ENCODE measurements at places on chromosomes 13 and 19.

- DNase-seq: no peak
Measured at GRCh38 chr13:33081666-33082065, 65.4 kb downstream of the KL start.

DNA sequence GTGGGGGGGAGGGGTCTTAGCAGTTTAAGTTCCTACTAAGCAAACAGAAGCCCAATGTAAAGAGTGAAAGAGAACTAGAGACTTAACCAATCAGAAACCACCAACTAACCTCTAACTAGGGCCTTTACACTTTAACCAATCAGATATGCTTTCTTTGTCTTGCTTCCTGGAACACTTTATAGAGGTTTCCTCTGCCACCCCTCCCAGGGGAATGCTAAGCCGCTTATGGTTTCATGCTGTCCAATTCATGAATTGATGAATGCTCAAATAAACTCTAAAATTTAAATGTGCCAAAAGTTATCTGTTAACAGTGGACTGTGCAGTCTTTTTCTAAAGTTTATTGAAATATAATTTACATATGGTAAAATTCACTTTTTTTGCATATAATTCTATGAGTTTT, 33.9 kb upstream of the LATS2 start:
- no peak for DNase-seq

GRCh38 chr13:99809926-99810325, 161.6 kb downstream of the ZIC5 start:
- no peak for DNase-seq

DNA sequence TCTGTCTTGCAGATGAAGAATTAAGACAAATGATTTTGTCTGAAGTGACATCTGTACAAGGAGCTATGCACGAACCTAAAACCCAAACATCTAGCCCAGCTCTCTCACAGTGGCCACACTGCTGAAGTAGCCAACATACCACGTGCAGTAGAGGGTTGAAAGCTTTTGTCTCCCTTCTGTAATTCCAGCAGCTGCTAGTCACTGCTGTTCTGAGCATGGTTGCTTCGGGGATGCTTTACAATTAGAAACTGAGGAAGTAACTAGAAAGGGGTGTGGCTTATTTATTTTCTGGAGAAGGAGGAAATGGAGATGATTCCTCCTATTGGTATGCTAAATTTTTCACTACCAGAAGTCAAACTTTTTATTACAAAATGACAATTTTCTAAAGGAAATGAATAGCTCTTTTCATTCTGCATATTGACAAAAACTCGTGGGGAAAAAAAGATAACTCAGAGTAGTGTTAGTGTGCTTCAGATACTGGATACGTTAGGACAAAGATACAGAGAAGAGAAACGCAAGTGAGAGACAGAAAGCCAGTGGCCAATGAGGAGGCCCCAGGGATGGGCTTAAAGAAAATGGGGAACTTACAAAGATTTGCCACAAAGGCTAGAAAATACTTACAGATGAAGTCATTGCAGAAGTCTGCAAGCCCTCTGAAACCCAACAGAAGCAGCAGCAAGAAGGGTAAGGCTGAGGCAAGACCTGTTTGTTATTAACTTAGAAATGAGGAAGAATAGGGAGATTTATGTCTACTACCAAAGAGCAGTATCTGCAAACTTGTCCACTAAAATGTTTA, 192.7 kb upstream of the MIR17HG start:
- DNase-seq: no peak

- DNase-seq: no peak
Measured at GRCh38 chr19:35054626-35055025, 13.1 kb downstream of the HPN start.

DNA sequence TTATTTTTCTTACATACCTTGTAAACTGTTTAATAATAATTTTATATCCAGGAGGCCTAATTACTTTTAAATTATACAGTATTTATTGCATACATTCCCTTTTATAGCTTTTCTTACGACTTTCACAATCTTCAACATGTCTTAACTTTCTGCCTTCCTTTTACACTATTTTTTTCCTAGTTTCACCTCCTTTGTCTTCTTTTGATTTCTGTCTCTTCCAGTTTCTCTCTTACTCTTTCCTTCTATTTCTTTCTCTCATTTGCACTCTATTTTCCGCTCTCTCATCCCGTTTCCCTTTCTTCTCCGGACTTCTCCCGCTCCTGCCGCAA, 11.5 kb downstream of the ZNF552 start:
- no peak for DNase-seq

DNA sequence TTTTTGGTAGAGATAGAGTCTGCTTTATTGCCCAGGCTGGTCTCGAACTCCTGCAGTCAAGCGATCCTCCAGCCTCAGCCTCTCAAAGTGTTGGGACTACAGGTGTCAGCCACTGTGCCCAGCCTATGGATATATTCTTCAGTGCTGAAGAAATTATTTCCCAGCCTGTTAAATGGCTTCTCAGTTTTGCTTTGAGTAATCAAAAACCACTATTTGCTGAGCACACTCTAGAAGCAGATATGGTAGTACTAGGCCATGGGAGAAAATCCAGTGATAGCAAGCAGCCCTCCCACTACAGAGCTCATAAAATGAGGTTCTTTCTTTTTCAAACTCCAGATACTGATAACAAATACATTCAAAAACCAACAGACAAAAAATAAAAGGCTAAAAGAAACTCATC, 80.6 kb upstream of the CLDN10 start:
- no peak for DNase-seq

DNA sequence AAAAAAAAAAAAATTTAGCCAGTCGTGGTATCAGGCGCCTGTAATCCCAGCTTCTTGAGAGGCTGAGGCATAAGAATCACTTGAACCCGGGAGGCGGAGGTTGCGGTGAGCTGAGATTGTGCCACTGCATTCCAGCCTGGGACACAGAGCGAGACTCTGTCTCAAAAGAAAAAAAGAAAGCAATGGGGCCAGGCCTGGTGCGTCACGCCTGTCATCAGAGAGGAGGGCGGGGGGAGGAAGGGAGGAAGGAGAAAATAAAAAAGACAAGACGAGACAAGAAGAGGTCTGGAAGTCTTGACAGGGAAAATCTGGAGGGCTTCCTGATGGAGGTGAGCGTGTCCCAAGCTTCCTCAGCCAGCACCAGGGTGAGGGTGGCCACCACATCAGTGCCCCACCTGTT, 54.9 kb upstream of the PTPRS start:
- DNase-seq: no peak

- no peak for DNase-seq
Measured at GRCh38 chr19:33389421-33390100, 16.1 kb downstream of the CEBPG start.

DNA sequence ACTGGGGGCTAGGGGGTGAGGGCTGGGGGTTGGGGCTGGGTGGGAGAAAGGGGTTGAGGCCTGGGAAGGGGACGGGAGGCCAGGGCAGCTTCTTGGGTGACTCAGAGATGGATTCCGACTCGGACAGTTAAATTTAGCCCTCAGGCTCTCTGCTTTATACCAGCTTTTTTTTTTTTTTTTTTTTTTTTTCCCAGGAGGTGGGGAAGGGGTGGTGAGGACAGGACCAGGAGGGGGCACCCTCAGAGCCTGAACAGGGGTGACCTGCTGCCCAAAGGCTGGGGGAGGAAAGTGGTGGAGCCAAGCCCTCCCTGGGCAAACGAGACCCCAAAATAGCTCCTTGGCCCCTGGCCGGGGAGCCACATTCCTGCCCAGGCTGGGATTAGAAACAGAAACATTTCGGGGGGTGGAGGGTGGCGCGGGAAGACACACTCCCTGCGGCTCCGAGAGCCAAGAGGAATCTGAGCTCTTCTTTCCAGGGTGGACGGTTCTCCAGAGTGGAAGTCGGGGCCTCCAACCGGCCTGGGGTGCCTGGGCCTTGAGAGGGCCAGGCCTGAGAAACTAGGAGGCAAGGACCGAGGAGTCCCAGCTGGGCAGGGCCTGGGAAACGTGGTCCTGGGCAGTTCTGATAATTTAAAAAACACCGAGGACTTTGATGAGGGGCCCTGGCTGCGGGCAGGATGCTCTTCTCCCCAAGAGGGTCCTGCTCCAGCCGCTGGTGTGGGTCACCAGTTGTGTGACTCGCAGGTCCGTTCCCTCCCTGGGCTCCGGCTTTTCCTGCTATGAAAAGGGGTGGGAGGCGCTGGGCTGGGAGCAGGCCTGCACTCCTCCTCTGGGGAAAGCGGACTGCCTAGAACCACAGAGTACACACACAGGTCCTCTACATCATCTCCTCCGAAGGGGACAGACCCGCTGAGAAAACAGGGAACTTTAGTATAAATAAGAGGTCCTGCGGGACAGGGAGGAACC, 813 bp upstream of the DMPK start:
- DNase-seq: no peak

- no peak for DNase-seq
Measured at GRCh38 chr13:62209529-62209928, 793.9 kb upstream of the PCDH20 start.

DNA sequence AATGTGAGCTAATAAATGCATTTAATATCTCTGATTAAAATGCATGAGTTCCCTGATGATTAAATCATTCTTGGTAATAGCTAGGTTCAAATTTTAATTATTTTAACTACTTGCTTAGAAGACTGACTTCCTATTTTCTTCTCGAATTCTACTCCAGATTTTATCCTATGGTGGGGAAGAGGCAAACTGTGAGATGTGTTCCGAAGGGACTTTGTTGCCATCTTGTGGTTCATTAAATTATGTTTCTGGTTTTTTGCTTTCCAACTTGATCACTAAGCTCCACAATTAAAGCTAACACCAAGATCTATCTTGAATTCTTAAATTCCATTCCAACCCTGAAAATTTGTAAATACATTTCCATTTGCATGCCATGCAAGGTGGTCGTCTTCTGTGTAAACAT, 538.4 kb upstream of the PCDH20 start:
- no peak for DNase-seq
